Esophagus squamous epithelium (tissue), 5 donors: ENCODE measurements at places on chromosomes 5 and 9. TPM values are rescaled to one million over a fixed set of nuclear protein-coding genes. Genes with fewer than 3 reads are reported as not detected.

PCDHAC2 gene
- 0.19 TPM for total RNA-seq

PCDHGA5 gene
- total RNA-seq: 1.6 TPM

DNA sequence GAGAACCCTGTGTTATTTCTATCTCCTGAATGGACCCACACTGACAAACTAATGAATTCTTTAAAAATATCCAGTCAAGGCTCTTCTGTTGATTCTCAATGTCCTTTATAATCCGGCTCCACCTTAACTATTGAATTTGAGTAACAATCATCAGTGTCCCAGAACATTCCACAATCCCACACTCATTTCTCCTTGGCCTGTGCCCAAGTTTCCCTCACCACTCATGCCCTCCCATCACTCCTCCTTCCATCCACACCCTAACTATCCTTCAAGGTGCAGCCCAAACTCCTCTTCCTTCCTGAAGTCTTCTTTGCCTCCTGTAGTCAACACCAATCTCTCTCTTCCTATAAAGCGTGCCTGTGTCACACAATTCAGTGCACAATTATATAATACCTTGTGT is 106.1 kb downstream of the NUDT12 start:
- DNase-seq: no peak

DNA sequence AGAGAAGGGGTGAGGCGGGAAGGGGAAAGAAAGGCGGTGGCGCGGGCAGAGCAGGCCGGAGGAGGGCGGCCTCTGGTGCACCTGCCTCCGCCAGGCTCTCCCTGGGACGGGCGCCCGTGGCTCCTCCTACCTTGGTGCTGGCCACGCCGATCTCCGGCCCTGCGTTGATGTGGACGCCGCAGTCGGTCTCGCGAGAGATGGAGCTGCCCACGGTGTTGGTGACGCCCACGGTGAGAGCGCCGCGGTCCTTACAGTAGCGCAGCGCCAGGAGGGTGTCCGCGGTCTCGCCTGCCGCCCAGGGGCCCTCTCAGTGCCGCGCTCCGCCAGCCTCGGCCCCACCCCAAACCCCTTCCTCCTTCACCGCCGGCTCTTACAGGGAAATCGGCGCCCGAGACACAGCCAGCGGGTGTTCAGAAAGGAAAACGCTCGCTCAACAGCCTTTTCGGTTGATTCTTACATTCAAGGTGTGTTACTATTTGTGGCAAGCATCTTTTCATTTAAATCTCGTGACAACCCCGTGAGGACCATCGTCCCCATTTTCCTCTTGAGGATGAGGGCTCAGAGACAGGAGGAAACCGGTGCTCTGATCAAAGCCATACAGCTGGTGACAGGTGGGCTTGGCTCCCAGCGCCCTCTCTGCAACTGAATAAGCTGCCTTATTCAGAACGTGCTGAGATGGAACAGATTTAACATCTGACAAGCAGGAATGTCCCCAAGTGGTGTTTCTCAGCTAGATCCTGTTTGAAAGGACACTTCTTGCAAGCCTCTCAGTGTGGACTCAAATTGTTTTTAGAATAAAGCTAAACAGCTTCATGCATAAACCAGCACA is 22.0 kb upstream of the MAPK9 start:
- no peak for DNase-seq

DNA sequence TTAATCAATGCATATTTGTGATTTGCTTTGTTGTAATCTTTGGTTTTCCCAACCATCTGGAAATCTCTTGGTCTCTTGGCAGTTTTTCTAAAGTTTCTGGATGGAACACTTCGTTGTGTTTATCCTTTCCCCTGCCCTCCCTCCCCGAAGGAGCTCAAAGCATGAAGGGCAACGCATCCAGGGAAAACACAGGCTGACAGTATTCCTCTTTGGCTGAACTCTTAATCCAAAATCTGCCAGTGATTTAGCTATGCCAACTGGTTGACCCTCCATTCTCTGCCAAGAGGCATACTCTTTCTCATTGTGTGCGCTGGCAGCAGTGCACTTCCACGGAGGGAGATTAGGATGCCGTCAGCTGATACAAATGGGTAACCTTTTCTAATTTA is 20.5 kb downstream of the ZBTB34 start:
- no peak for DNase-seq

- DNase-seq: no peak
Measured at GRCh38 chr9:15277400-15278090, 29.5 kb downstream of the TTC39B start.

DNA sequence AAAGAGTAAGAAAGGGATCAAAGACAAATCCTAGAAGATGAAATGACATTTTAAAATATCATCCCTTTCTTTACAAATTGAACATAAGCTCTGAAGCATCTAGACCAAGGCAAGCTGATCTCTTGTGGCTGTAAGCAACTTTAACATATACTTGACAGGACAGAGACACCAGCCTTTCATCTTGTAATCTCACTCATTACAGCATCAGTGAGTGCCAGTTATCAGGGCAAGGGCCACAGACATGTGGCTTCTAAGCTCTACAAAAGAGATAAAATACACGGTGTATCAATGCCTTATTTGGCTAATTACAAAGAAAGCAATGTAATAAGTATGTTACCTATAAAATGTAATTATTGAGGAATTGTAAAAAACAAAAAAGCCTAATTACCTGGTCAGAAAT is 95.0 kb downstream of the DROSHA start:
- no peak for DNase-seq

DNA sequence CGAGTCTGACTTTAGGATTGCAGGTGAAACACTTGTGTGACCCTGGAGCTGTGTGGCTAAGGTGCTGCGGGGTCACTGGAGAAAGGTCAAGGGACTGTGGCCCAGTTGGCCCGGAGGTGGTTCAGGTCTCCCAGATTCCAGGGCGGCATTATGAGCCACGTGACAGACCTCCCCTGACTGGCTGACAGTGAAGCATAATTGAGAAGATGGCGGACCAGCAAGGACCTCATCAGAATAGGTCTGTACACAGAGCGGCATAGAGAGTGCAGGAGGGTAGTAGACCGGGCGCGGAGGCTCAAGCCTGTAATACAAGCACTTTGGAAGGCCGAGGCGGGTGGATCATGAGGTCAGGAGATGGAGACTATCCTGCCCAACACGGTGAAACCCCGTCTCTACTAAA is 815 bp upstream of the ODF2 start:
- no peak for DNase-seq
